ENCODE measurements at places on chromosomes 2 and 18.

DNA sequence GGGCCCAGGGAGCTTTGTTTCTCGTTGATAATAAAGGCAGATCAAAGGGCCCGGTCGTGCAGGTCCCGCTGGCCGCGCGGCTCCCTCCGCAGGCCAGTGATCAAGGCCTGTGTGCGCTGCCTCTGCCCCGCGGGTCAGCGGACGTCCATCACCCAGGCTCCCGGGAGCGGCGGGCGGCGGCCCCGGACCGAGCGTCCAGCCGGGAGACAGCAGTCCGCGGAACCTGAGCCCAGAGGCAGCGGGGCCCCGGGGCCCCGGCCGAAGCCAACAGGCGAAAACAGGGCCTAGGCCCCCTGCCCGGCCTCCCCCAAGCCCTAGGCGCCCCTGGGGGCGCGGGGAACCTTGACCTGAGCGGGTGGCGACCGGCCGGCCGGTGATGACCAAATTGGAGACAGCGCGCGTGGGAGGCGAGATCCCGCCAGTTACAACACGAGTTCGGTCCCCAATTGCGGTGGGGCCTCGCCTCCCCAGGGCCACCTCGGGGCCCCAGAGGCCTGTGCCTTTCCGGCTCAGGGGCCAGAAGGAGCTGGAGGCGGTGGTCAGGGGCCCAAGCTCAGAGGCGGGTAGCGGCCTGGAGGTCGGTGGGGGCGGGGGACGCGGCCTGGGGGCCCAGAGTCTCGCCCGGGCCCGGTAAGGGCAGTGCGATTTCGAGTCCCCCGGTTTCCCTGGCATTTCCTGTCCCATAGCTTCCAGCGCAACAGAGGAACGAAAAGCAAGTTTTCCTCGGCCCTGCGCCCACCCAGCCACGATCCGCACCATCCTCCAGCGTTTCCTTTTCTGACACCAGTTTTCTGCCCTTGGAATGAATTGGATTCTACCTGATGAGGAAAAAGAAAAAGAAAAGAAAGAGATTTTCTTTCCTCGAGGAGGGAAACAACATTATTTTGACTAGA is 5.9 kb downstream of the SP9 start:
- DNase-seq: no peak

- DNase-seq: no peak
Measured at GRCh38 chr18:70194227-70194890, 11.1 kb downstream of the RTTN start.

DNA sequence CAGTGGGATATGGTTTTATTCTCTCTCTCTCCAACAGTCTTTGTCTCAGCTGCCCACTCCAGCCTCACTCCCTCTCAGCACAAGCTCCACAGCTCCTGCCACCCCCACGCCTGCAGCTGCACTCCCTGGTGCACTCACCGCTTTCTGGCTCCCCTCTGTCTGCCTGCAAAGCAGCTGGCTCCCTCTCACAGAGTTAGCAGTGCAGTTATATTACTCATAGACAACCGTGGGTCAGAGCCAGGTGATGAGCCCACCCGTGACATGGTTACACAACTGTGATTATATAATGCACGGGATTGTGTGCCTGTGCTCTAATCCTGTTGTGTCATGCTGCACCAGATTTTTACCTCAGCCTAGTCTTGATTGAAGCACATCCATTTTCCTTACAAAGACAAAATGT is 276.9 kb upstream of the CHAC2 start:
- no peak for DNase-seq

- no peak for DNase-seq
Measured at GRCh38 chr18:46502444-46502843, 154.6 kb downstream of the LOXHD1 start.

DNA sequence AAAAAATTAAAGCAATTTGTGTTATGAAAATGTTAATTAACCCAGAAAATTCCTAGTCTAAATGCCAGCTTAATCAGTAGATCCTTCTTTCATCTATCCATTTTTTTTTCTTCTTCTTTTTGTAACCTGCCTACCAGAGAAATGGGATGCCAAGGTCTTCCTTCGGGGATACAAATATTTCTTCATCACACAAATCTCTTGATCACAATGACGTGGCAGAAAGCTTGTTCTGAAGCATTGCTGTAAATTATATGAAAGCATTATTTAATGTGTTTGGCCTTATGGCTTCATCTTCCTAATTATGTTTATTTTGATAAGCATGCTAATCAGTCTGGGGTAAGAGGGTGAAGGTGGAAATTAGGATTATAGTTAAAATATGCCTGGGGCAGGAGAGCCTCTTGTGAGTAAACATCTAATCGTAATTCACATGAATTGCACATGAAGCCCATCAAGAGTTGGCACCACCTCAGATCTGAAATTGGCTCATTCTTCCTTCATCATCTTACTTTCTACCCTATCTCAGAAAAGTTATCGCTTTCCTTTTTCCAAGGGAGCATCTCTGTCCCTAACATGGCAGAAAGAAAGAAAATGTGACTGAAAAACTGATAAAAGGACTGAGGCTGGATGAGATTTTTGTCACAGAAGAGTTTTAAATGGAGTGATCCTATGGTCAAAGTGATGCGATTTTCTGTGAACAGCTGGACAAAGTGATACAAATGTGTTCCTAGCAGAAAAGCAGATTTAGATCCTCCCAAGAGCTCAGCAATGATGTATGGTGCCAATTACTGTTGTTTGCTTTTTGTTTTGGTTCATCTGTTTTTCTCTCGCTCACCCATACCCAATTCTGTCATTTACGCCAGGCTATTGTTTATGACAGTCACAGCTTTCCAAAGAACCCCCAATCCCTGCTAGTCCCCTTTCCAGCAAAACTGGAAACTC is 76.9 kb upstream of the PMAIP1 start:
- DNase-seq: no peak

Measured in stimulated activated CD8-positive, alpha-beta memory T cell treated with anti-CD3 and anti-CD28 coated beads, Interleukin-7, amount 100 ng/mL, for 1 hour (primary cell).